ENCODE measurements at places on chromosomes 7 and 10. TPM values are rescaled to one million over a fixed set of nuclear protein-coding genes. Genes with fewer than 3 reads are reported as not detected.

DNA sequence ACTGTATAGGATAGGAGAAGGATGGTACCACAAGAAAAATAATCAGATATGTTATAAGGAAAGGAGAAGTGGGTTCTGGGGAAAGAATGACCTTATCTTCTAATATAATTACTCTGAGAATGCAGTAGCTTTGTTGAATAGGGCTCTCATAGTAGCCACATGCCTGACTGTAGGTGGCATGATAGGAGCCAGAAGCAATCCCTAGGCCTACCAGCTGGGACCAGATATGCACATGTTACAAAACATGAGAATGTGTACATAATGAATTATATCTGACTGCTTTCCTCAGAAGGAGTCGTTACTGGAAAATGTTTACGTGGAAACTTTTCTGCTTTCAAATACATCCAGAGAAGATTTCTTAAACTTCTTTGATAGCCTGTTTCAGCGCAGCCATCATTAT, 53.2 kb upstream of the FAM3C start:
- DNase-seq = no peak

DNA sequence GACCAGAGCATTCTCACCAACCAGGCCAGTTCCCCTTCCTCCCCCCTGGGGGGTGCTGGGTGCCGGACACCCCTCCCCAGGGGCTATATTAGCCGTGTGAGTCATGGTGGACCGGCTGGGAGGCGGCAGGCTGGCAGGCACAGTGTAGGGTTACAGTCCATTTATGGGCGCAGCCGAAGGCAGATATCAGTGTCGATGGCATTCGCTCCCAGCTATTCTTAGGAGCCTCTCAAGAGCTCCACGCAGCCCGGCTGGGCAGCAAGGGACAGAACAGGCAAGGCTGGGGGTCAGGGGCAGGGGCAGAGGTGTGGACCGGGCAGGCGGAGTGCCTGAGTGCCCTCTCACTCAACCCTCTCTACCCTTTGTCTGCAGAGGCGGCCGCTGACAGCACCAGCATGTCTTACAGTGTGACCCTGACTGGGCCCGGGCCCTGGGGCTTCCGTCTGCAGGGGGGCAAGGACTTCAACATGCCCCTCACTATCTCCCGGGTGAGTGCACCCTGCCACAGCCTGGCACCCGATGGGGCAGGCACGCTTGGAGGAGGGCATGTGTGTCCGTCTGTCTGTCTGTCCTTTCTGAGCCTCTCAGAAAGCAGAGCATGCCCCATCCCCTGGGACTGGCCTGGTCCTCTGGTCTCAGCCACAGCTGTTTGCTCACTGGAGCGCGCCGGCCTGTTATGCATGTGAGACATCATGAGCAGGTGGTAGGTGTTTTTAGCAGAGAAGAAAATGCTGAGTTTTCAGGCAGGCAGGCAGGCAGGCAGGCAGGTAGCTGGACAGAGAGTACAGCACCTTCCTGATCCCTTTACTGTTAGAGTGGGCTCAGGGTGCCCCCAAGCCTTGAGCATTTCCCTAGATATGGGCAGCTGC, at the start of gene LDB3:
TSS of gene LDB3 (plus strand) at position 215 of the 869 bp plus-strand sequence. CDS start at position 396, 181 bp downstream.
- no peak for DNase-seq

The SEMA3A gene
- polyA plus RNA-seq = 0.25 TPM

DNA sequence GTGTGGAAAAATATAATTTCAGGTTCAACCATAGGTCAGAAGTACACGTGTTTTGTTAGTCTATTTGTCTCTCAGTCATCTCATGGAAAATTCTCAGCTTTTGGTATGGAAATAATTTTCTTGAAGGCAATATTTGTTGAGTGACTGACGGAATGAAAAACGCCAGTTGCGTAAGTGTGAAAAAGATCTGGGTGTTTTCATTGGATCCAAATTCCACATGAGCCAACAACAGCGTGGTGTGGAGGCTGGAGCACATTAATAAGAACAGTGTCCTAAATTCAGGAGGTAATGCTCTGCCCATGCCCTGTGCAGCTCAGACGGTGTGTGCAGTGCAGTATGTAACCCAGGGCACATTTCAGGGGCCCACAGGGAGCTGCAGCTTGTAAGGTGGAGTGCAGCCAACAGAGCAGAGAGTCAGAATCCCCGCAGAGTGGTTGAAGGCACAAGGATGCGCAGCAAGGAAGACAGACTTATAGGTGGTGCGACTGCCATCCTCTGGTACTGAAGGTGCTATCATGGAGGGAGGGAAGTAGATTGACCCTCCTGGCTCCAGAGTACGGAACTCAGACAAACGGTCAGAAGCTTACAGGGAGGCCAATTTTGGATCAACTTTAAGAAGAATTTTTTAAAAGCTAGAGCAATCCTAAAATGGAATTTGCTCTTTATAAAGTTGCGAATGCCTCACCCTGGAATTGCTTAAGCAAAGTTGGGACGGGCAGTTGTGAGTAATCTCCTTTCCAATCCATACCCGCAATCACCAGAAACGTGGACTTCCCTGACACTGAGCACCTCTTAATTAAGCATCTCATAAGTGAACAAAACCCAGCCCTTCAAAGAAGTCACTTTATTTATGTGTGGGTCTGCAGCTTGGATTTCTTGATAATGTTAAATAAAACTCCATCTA, 38.0 kb downstream of the EGFR start:
- no peak for DNase-seq

The FBXL13 gene
- 0.24 TPM for polyA plus RNA-seq

DNA sequence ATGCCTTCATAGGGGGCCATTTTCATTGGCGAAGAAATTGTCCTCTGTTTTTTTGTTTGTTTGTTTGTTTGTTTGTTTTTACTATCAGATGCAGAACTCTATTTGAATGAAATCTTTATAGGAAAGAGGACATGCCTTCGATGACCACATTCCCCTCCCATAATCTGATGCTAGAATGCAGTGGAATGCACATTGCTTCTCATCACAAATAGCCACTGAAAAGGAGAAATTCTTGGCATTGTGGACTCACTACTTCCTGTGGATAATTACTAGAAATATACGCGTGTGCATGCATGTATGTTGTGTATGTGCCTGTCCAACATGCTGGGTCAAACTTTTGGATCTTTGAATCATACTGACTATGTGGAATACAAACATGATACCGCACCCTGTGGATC, 70.5 kb upstream of the SFMBT2 start:
- DNase-seq = no peak

- no peak for DNase-seq
Measured at GRCh38 chr10:117271427-117271826, 30.5 kb downstream of the SLC18A2 start.

DNA sequence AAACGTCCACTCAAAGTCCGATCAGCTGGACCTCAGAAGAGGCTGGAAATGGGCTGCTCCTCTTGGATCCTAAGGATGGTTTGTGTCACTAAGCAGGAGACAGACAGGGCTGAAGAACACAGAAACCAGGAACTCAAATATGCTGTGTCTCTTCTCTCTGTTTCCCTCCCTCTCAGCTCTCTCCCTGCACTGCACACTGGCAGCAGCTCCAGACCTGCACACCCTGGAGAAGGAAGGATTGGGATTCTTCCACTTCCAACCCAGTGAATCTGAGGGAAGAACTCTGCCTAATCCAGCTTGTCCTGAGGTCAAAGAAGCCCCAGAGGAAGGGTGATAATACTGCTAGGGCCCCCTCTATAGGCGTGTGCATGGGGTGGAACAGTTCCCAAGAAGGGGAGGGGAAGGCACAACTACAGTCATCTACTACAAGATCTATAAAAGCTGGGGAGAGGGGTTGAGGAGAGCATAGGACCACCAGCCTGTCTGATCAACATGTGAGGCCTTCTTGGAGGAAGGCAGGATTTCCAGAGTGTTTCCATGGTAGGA, 22.7 kb upstream of the ZCCHC24 start:
- DNase-seq = no peak

GRCh38 chr10:26675873-26676257, 21.6 kb upstream of the PDSS1 start:
- no peak for DNase-seq

The MOGAT3 gene
- polyA plus RNA-seq = not detected

The LRRC61 gene
- 90.8 TPM for polyA plus RNA-seq

- DNase-seq = no peak
Measured at GRCh38 chr10:43955978-43956377, 307.3 kb upstream of the ZNF32 start.

DNA sequence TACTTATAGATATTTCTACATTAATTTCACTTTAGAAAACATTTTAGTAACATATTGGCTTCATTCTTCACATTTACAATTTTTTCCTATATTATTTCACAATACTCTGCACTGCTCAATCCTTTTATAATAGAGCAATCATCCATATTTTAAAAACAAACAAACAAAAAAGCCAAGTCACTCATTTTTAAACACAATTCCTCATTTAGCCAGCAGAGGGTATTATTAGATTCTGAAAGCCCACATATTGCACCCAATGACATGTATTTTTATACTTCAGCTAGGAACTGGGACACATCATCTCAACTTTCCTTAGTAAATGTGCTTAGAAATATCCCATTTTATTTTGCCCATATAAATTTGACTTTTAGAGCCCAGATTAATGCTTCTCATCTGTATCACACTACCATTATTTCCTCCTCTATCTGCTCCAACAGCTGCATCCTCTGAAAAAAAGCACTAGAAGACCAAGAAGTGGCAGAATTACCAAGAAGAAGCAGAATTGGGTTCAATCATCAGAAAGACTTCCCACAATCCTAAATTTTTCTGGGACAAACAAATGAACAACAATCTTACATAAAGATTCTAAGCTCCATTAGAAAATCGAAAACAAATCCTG, 29.5 kb downstream of the CTNNA3 start:
- peak; percentile 55 for DNase-seq

DNA sequence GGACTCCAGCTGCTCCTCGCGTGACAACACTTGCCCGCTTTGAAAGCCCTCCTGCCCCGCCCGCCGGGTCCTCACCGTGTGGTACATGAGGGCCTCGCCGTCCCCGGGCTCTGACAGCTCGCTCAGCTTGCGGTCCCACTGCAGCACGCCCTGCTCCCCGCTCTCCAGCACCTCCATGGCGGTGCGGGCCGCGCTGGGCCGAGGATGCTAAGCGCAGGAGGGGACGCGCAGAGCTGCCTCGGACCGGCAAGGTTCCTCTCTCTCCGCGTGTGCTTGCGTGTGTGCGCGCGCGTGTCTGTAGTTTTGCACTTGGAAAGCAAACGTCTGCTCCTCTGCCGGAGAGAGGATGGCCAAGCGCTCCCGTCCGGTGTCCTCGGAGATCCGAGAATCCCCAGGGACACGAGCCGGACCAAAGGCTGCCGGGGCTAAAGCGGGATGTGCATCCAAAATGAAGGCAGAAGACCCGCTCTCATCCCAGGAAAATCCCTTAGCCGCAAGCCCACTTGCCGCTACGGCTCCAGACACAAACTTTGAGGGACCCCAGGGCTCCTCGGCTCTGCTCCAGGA, at the start of gene CREB3L2:
TSS of gene CREB3L2 (minus strand) at position 558 of the 567 bp plus-strand sequence. CDS start at position 177, 381 bp downstream.
- DNase-seq = no peak

DNA sequence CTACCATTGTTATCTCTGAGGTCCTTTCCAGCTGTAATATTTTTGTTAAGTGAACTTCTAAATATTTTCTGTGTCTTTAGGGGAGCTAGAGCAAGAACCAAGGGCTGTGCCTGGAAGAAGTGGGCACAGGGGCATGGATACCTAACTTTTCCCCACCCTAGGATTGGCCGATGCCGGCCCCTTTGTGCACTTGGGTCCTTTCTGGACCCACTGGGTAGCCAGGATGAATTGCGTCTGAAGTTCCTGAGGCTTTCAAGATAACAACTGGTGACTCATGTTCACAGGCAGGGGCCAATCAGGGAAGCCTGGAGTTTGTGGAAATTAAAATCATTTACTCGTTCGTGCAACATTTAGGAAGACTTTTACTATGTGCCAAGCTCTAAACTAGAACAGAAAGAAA, 758 bp downstream of the DPCD start:
- DNase-seq = no peak

- peak; percentile 65 for DNase-seq
Measured at GRCh38 chr7:69738396-69738951, 140.2 kb downstream of the AUTS2 start.
